Mesenchymal stem cell (in vitro differentiated cells and primary cell): ENCODE measurements at places on chromosomes 7 and 10.

DNA sequence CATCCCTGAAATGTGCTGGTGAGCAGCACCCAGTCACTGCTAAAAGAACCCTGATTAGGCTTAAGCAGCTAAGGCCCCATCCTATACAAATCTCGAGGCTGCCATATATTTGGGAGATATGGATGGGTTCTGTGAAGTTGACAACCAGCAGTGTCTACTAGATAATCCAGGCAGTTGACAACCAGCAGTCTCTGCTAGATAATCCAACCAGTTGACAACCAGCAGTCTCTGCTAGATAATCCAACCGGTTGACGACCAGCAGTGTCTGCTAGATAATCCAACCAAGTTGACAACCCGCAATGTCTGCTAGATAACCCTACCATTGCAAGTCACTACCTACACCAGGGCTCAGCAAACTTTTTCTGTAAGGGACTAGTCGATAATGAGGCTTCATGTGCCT, 58.3 kb upstream of the KDM7A start:
- H3K27me3 ChIP-seq = peaks cover 32% of the 10 kb centered on the region
- no peak for DNase-seq
- H3K36me3 ChIP-seq = no peaks in the 10 kb centered on the region
- H3K4me3 ChIP-seq = no peak overlapping the region
- H3K27ac ChIP-seq = no peak overlapping the region
- H3K4me1 ChIP-seq = peaks cover 14% of the 10 kb centered on the region

DNA sequence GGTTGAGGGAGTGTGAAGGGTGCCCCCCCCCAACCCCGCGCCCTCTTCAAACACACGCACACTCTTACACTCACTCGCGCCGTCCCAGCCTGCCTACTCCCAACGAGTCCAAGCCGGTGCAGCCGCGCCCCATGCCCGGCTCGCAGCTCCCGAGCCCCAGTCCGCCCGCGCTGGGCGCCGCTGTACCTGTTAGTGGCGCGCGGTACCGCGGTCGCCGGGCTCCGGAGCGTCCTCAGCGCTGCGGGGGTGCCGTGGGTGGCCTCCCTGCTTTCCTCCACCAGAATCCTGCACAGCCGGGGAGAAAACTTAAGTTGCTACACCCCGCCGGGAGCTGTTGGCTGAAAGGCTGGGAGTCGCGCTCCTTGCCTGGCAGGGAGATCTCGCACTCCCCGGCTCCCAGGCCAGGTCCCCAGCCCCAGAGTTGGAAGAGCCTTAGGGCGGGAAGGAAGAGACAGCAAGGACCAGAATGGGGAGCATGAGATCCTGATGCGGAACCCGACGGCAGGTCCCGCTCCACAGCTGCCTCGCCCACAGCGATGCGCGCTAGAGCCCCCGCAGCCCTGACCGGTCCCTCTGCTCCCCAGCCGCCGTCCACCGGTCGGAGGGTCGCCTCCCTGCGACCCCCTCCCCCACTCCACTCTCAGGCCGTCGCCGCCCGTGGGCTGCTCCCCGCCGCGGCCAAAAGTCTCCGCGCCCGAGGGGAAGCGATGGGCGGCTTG, 863 bp downstream of the ST8SIA6 start:
- peaks cover 7% of the 10 kb centered on the region for H3K27me3 ChIP-seq
- H3K27ac ChIP-seq = no peak overlapping the region
- DNase-seq = peak; percentile 21
- peaks cover 15% of the 10 kb centered on the region for H3K4me1 ChIP-seq

GRCh38 chr10:71927776-71928592, 36.2 kb upstream of the CHST3 start:
- H3K36me3 ChIP-seq = no peaks in the 10 kb centered on the region
- DNase-seq = peak; percentile 67
- H3K27ac ChIP-seq = peak overlapping the region; percentile 90
- H3K4me3 ChIP-seq = no peak overlapping the region
- H3K27me3 ChIP-seq = no peaks in the 10 kb centered on the region
- H3K4me1 ChIP-seq = peaks cover 4% of the 10 kb centered on the region

- H3K27me3 ChIP-seq = peaks cover 13% of the 10 kb centered on the region
- H3K4me3 ChIP-seq = no peak overlapping the region
- H3K4me1 ChIP-seq = peaks cover 9% of the 10 kb centered on the region
Measured at GRCh38 chr10:79047584-79047874, 21.2 kb upstream of the ZMIZ1 start.

GRCh38 chr10:125174360-125174759, 14.0 kb upstream of the CTBP2 start:
- no peak overlapping the region for H3K27ac ChIP-seq
- no peaks in the 10 kb centered on the region for H3K4me1 ChIP-seq
- no peak for DNase-seq

GRCh38 chr10:93715345-93715744, 13.0 kb upstream of the FRA10AC1 start:
- H3K36me3 ChIP-seq = no peaks in the 10 kb centered on the region
- H3K27ac ChIP-seq = no peak overlapping the region
- peaks cover 2% of the 10 kb centered on the region for H3K4me1 ChIP-seq
- DNase-seq = no peak
- peaks cover 26% of the 10 kb centered on the region for H3K27me3 ChIP-seq

DNA sequence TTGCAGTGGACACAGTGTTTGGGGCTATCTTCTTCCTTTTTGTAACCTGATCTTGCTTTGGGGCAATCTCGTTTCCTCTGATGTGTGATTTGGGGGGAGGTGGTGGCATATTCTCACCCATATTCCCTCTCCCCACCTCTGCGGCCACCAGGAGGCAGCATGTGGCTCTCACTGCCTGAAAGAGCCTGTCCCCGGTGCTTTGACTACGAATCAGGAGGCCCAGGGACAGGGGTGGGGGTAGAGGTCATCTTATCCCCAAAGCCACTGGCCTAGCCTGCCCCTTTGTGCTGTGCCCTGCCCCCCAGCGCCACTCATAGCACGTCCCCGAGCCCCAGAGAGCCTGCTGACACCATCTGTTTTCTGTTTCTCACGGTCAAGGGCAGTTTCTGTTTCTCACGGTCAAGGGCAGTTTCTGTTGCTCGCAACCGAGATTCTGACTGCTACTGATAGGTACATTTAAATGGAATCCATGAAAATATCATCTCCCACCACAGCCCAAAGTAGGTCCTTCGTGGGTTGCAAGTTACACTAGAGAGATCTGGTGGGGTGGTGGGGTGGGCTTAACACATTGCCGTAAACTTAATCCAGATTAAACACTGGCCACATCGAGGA, 28.2 kb downstream of the PHYH start:
- H3K36me3 ChIP-seq = no peaks in the 10 kb centered on the region
- peaks cover 2% of the 10 kb centered on the region for H3K4me1 ChIP-seq
- peak; percentile 4 for DNase-seq
- H3K27me3 ChIP-seq = peaks cover 6% of the 10 kb centered on the region
- H3K27ac ChIP-seq = no peak overlapping the region
- no peak overlapping the region for H3K4me3 ChIP-seq

DNA sequence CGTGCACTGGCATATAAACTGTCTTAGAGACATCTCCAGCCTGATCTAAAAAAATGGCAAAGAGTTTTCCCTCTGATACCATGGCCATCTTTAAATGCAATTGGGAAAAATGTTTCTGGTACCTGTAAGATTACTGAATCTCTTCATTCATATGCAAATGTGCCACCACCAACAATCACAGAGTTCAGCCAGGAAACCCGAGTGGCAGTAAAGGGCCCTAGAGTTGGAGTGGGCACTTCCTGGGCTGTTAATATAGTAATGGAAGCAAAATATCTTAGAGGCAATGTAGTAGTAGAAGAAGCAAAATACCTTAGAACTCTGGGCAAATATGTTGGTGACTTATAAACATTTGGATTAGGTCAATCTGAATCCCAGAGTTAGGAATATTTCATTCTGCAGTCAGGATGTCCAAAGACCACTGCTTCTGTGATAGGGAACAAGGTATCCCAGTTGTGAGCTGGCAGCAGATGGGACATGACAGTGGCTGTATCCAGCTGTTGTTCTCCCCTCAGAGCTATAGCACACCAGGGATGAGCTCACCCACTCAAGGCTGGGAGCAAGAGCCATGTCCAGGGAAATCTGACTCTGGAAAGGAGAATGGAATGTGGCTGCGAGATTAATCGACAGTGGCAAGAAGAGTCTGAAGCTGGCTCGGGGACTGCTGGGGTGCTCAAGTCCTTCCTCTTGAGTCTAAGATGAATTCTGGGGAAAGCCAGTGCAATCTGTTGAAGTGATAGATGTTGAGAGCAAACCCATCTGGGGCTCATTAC, 332.1 kb downstream of the PHTF2 start:
- H3K27ac ChIP-seq = no peak overlapping the region
- no peaks in the 10 kb centered on the region for H3K27me3 ChIP-seq
- no peaks in the 10 kb centered on the region for H3K4me1 ChIP-seq
- H3K4me3 ChIP-seq = no peak overlapping the region
- peak; percentile 38 for DNase-seq

DNA sequence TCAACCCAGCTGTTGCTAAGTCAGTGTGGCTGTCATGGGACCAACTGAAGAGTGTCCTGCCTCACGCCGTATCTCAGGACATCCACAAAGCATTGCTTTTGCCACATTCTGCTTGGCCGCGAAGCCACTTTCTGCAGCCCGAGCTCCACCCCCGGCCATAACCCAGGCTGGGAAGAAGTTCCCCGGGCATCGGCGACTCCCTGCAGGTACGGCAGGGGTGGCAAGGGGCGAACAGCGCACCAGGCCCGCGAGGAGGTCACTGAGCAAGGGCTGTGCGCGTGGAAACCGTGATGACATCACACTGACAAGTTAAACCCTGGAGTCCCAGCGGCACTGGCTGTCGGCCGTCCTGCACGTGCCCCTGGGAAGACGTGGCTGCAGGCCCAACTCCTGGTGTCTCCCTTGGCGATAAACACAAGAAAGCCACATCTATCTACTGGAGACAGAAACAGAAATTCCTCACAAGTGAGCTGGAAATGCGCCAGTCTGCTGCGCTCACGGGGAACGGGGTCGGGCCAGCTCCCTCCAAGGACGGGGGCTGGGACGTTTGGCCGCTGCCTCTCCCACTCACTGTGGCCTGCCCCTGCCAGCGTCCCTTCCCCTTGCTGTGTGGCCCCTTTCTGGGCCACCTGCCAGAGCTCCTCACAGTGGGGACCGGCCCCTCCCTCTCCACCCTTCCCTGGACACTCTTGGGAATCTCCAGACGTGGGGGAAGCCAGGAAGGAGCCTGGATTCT, 326.3 kb downstream of the DNAJB6 start:
- no peak overlapping the region for H3K4me3 ChIP-seq
- H3K36me3 ChIP-seq = no peaks in the 10 kb centered on the region
- no peaks in the 10 kb centered on the region for H3K4me1 ChIP-seq
- no peak for DNase-seq
- no peaks in the 10 kb centered on the region for H3K27me3 ChIP-seq

DNA sequence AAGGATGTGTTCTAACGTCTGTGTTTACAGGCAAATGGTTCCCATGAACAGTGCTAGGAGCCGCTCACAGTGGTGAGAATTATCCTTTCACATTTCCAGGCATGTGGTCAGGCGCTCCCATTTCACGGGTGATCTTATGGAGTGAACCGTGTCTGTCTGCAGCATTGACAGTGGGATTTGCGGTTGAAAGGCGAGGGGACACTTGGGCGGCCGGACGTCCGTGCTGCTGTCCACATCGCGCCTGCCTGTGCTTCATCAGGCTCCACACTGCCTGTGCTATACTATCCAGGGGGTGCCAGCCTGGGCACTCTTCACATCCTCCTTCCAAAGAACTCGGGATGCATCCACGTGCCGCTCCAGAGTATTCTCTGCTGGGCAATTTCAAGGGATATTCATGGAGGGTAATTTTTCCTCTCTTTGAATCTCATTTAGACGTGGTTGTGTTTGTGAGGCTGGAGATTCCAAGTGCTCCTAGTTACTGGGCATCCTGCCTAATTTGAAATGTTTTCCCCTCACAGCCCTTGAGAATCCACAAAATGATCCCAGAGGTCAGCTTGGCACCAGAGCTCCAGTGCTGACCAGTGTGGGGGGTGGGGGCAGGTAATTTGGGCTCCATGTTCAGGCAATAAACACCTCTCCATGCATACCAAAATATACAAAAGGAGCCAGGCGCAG, 61.9 kb upstream of the EBF3 start:
- no peaks in the 10 kb centered on the region for H3K36me3 ChIP-seq
- no peaks in the 10 kb centered on the region for H3K27me3 ChIP-seq
- DNase-seq = no peak
- no peak overlapping the region for H3K27ac ChIP-seq
- H3K4me3 ChIP-seq = no peak overlapping the region

DNA sequence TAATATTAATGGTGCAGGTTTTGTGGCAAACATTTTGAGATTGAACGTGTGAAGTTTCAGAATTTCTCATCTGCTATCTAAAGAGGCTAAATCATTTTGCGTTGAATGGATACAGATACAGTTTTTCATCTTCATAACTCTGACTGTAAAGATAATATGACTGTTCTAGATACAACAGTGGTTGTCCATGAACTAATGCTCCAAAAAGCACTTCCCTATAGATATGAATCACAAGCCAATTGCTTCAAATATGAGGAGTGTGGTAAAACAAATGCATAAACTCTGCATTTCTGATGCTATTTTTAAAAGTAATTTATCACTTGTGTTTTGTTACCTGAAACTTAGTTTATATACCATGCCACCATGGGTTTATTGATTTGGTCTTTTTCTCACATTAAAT, 750.1 kb downstream of the MAGI2 start:
- no peak for DNase-seq
- no peaks in the 10 kb centered on the region for H3K4me1 ChIP-seq
- H3K36me3 ChIP-seq = no peaks in the 10 kb centered on the region
- no peaks in the 10 kb centered on the region for H3K27me3 ChIP-seq
- H3K4me3 ChIP-seq = no peak overlapping the region

- no peak overlapping the region for H3K27ac ChIP-seq
- no peaks in the 10 kb centered on the region for H3K36me3 ChIP-seq
- no peaks in the 10 kb centered on the region for H3K4me1 ChIP-seq
- no peak overlapping the region for H3K4me3 ChIP-seq
- H3K27me3 ChIP-seq = no peaks in the 10 kb centered on the region
Measured at GRCh38 chr7:18655506-18655905, 160.0 kb downstream of the HDAC9 start.

- no peak overlapping the region for H3K4me3 ChIP-seq
- peaks cover 9% of the 10 kb centered on the region for H3K4me1 ChIP-seq
- no peaks in the 10 kb centered on the region for H3K36me3 ChIP-seq
- DNase-seq = peak; percentile 9
- peaks cover 66% of the 10 kb centered on the region for H3K27me3 ChIP-seq
- H3K27ac ChIP-seq = no peak overlapping the region
Measured at GRCh38 chr7:1659696-1660095, 10.4 kb upstream of the ELFN1 start.
